ENCODE measurements at places on chromosomes 7 and 10.

- DNase-seq, result no peak
Measured at GRCh38 chr10:96400465-96400864, 41.7 kb upstream of the OPALIN start.

DNA sequence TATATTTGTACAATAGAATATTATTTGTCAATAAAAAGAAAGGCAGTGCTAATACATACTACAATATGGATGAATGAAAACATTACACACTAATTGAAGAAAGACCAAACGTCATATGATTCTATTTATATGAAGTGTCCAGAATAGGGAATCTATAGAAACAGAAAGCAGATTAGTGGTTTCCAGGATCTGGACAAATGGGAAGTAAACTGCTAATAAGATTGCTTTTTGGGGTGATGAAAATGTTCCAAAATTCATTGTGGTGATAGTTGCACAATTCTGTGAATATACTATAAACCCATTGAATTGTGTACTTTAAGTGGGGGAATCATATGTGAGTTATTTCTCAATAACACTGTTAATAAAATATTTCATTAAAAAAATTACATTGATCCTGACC is 78.2 kb upstream of the IFRD1 start:
- no peak for DNase-seq

- DNase-seq, result peak; percentile 73
Measured at GRCh38 chr10:75165684-75166622, 44.6 kb upstream of the VDAC2 start.

DNA sequence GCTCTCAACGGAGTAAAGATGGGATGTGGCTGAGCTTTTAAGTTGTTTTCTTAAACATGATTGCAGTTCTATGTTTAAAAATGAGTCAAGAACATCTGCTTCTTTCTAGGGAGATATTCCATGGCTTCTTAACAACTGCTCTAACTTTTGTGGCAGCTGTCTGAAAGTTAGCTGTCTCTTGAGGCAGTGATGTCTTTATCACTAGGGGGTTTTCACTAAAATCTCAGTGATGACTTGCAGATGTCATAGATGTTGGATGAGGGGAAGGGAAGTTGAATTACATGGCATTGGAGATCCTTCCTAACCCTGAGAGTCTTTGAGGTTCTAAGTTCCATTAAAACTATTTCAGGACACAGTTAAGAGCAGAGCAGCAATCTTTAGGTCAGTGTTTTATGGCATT is 43.5 kb downstream of the PRKG1 start:
- DNase-seq, result no peak

DNA sequence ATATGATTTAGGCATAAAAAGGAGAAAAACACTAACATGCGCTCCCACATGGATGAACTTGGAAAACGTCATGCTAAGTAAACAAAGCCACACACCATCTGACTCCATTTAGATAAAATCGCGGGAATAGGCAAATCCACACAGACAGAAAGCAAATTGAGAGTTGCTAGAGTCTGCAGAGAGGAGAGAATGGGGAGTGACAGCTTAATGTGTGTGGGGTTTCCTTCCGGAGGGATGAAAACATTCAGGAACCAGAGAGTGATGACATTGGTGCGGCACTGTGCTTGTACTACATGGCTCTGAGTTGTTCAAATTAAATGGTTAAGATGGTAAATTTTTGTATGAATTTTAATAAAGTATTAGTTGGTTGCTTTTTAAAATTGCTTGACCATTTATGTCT is 482.9 kb upstream of the AKR1E2 start:
- DNase-seq, result no peak

- no peak for DNase-seq
Measured at GRCh38 chr7:90797596-90797995, 201.5 kb downstream of the CDK14 start.

GRCh38 chr7:13457790-13458189 is 531.7 kb downstream of the ETV1 start:
- DNase-seq, result no peak

GRCh38 chr7:64807731-64808365 is 13.6 kb downstream of the ZNF138 start:
- DNase-seq, result no peak

DNA sequence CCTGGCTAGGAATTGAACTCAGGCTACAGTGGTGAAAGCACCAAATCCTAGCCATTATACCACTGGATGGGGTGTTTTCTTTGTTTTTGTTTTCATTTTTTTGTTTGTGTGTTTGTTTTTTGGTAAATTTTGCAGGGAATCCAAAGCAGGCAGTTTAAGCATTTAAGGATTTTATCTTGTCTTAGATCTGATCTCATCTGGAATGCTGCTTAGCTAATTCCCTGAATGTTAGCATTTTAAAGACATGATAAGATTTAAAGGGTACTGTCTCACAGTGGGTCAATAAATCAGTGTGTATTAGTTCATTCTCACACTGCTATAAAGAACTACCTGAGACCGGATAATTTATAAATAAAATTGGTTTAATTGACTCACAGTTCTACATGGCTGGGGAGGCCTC is 5.6 kb upstream of the MKLN1 start:
- no peak for DNase-seq

GRCh38 chr10:19815036-19815730 is 1.0 kb upstream of the PLXDC2 start:
- DNase-seq, result no peak

GRCh38 chr7:84105586-84105985 is 89.0 kb downstream of the SEMA3A start:
- no peak for DNase-seq

- no peak for DNase-seq
Measured at GRCh38 chr7:17502213-17503060, 204.0 kb downstream of the AHR start.

- DNase-seq, result no peak
Measured at GRCh38 chr7:105112440-105113418, 98.7 kb downstream of the KMT2E start.

- no peak for DNase-seq
Measured at GRCh38 chr10:77936697-77937567, 10.4 kb upstream of the DLG5 start.

- DNase-seq, result no peak
Measured at GRCh38 chr10:100980711-100981110, 6.6 kb downstream of the MRPL43 start.

DNA sequence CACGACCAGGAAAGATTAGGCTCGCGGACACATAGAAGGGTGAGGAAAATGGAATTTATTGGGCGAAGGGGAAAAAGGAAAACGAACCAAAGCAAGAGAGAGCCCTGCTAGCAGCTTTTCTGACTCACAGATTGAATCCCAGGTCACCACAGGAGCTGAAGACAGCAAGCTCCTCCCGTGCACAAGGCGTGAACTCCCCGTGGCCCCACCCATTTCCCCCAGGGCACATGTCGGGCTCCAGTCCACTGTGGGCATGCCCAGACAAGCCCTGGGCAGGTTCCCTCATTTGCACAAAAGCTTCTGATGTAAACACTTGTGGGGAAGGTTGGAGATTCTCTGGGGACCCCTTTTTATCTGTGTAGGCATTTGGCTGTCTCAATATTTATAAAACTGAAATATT is 582.4 kb downstream of the SUGCT start:
- no peak for DNase-seq

GRCh38 chr10:15764892-15765454 is 45.3 kb upstream of the ITGA8 start:
- DNase-seq, result no peak

DNA sequence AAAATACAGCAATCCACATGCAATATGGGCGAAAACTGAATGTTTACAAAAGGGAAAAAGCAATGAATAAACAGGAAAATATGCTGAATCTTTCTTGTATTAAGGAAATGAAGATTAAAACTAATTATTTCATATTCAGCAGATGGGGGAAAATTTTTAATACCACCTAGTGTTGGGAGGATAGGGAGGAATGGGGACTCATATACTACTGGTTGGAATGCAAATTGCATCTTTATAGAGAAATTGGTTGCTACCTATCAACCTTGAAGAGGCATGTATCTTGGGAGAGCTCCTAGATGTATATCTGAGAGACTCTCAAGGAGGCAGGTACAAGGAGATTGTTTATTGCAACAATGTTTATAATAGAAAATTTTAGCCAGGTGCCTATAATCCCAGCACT is 101.4 kb downstream of the CREM start:
- no peak for DNase-seq

DNA sequence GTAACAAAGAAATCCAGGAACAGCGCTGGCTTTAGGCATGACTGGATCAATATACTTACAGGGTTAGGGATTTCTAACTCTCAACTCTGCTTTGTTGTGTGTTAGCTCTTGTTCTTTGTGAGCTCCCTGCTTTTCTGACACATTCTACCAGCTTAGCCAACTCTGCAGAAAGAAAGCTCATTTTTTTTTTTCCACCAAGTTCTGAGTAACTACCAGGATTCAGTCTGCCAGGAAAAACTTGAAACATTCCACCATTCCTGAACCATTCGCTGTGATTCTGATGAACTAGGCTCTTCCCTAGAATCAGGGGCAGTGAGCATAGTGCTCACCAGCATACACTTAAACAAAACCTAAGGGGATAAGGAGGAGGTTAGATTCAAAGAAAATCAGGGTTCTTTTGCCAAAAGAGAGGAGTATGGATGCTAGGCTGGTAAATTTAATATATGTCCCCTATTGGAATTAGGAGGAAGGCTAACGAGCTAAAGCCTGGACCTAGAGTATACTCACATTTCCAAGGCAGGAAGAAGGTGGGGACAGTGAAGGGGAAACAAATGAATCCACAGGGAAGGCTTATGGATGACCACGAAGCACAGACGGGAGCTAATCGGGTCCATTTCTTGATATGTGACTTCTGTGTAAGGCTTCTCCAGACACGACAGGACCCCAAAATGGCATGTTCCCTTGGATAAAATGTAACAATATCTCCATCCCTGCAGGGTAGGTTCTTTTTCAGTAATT is 183.4 kb downstream of the PRKG1 start:
- DNase-seq, result no peak

GRCh38 chr7:100598425-100598824 is 3.7 kb upstream of the PCOLCE start:
- DNase-seq, result no peak

- DNase-seq, result no peak
Measured at GRCh38 chr10:61894133-61894532, 7.4 kb upstream of the ARID5B start.

DNA sequence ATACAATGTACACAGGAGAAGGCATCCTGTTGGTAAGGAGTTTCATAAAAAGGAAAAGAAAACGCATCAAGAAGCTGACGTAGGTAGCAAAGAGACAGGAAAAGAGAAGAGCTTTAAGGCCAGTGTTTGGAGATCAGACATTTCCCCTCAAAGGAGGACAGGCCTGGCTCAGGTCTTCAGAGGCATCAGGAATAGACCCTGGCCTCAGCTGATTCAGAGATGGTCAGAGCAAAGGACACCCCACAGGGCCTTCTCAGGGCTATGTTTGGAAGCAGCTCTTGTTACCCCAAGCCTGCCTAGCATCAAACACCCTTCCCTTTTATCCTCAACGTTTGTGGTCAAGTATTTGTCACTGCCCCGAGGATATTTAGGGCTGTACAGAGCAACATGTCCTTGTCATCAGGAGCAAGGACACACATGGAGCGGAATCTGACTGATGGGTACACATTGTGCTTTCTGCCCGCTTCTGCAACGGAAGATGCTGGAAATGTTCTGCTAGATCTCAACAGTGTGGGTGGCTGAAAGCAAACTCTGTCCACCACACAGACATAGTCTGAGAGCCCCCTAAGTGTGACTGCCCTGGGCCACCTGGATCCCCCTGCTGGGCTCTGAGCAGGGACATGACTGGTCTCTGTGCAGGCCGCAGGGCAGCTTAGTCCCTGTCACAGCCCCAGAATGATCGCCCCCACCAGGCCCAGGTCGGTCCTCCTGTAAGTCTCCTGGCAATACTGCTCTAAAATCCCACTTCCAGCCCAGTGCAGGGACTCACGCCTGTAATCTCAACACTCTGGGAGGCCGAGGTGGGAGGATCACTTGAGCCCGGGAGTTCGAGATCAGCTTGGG is 1.0 kb upstream of the ZDHHC4 start:
- no peak for DNase-seq

DNA sequence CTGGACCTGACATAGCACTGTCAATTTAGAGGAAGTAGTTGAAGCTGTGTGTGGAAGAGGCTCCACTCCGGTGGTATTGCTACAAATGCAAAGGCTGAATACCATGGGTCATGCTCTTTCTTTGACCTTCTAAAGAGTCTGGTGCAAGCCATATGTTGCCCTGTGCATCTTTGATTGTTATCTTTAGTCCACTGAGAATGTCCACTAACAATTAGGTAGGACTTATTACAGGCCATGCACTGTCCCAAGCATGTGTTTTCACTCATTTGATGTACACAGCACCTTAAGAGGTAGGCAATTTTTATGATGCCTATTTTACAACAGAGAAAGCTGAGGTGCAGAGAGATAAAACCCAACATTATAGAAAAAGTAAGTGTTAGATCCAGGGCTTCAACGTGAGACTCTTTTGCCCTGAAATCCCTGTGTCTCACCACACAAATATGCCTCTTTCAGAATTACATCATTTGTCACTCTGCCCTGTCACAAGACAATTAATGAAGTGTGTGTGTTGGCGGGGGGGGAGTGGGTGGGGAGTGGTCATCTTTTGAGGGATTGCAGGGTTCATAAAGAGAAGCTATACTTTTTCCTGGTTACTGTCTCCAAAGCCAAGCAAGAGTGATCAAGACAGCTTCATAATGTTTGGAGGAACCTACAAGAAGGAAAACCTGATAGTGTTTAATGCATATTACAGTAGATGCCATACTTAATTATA is 637.6 kb upstream of the IGFBP3 start:
- DNase-seq, result no peak

DNA sequence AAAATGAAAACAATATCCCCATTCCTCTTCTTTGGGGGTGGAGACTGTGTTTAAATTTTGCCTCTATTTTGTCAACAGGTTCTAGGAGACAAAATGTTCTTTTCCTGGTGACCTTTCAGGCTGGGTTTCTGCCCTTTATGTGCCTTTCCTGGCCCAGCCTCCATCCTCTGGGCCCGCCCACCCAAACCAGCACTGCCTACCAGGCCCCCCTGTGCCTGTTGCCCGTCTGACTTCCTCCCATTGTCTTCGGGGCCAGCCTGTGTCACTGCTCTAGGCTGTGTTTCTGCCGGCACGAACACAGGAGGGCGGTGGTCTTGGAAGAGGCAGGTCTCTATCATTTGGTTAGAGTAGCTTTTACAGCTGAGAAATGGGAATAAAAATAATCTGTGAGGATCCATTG is 13.9 kb downstream of the TSPAN14 start:
- peak; percentile 90 for DNase-seq

- DNase-seq, result no peak
Measured at GRCh38 chr7:149719050-149719899, 54.1 kb downstream of the ZNF467 start.

- DNase-seq, result no peak
Measured at GRCh38 chr7:149432121-149432691, 28.7 kb downstream of the ZNF777 start.

- DNase-seq, result no peak
Measured at GRCh38 chr7:44486001-44486400, 4.5 kb downstream of the NUDCD3 start.

DNA sequence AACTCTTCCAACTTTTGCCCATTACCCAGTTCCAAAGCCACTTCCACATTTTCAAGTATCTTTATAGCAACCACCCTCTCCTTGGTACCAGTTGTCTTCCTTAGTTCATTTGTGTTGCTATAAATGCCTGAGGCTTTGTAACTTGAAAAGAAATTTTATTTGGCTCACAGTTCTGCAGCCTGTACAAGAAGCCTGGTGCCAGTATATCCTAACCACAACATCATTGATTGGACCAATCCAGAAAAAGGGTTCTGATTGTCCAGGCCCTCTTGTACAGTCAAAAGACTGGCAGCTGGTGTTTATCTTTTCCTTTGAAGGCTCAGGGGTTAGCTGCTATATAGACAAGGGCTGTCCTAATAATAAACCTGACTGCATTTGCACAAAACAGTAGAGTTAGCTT is 21.1 kb upstream of the ABCC2 start:
- no peak for DNase-seq
